SW480 (cell line): ENCODE measurements at places on chromosomes 4 and X.

- DNase-seq: peak; percentile 74
These were observed at the start of gene MBNL3 for GRCh38 chrX:132488819-132489577. Gene MBNL3 (minus strand): TSS chrX:132489038. CDS start chrX:132439611, 49,427 bp downstream.

- no peak for DNase-seq
These were observed 30.8 kb upstream of the C1GALT1C1 start for GRCh38 chrX:120660637-120661036.

DNA sequence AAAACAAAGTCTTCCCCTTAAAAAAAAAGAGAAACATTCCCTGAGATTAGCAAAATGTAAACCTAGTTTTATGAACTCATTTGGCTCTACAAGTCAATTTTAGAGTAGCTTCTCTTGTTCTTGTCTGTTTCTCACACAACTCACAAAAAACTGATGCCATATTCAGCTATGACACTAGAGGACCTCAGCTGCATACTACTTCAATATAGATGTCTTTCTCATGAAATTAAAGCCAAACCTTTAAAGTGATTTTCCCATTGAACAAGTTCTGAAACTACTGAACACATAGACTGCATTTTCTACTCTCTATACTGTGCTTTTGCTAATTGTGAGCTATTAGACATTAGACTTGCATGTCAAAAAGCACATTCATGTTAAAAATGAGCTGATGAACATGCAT lies 49.8 kb downstream of the TBCK start:
- DNase-seq: peak; percentile 27

GRCh38 chr4:2402048-2402842 lies 16.2 kb downstream of the ZFYVE28 start:
- peak; percentile 68 for DNase-seq

DNA sequence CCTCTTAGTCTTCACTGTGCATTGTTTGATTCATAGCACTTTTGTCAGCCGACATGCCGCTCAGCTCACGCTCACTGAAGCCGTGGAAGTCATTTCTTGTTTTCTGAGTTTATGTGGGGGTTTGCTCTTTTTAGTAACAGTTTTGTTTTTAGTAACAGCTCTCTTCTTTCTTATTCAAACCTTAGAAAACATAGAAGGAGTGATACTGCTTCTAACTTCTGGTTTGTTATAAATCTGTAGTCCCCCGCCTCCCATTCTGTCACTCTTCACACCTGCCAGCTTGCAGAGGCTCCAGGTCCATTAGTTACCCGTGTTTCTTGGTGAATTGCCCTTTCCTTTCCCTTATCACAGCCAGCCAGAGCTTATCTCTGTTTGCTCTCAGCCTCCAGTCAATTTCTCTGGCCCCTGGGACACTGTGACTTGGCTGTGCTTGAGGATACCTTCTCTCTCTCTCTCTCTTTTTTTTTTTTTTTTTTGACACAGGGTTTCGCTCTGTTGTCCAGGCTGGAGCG lies 50.5 kb downstream of the GRK4 start:
- DNase-seq: no peak

GRCh38 chr4:27921231-27921630 lies 1060.6 kb downstream of the STIM2 start:
- DNase-seq: no peak

GRCh38 chrX:115058276-115058675 lies 40.9 kb upstream of the IL13RA2 start:
- DNase-seq: no peak

DNA sequence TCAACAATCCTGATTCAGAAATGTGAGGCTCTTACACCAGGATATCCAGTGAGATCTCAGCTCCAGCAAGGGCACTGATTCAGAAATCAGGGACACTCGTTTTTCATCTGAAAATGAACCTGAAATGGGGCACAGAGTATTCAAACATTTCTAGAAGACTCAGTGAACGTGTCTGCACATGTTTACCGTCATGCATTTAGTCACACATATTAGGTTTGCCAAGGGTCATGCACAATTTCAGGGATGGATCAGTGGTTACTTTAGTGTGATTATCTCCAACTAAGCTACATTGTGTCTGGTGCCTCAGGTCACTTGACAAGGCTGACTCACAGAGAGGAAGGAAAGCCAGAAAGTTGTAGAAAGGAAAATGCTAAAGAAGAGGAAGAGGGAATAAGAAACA lies 33.6 kb upstream of the SPANXN2 start:
- DNase-seq: no peak

DNA sequence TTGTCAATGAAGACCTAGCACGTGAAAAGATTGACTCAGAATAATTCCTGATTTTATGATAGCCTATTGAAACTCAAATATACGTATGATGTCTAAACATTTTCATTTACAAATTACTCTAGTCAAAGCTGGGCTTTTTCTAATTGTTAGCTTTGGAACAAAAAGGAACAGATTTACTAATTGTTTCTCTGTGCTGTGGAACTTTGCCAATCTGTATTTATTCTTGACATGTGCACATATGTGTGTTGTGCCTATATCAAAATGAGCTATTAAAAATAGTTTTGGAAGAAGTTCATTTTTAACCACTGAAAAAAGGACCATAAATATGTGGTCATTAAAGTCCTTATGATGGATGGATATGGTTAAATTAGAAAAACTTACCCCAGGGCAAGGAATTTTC lies 85.4 kb upstream of the PACRGL start:
- DNase-seq: no peak

DNA sequence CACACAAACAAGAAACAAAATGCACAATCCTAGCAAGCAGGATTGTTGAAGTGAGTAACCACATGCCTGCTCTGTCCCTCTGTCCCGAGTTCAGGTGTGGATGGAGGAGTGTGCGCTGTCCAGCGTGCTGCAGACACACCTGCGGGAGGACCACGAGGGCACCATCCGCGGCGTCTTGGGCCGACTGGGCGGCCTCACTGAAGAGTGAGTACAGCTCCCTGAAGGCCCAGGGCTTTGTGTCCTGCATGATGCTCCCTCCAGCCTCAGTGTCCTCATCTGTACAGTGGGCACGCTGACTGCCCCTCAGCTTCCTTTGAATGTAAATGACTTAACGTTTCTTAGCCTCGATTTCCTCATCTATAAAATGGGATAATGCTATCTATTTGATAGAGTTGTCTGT lies 82.5 kb downstream of the EVC start:
- DNase-seq: no peak

GRCh38 chr4:11428231-11428898 lies at the start of gene HS3ST1:
Gene HS3ST1 (minus strand): TSS chr4:11428894. CDS start chr4:11400005, 28,889 bp downstream.
- peak; percentile 13 for DNase-seq

- DNase-seq: no peak
These were observed 22.5 kb downstream of the CHIC2 start for GRCh38 chr4:54041933-54042332.

GRCh38 chrX:107556967-107557366 lies 71.3 kb upstream of the PRPS1 start:
- DNase-seq: no peak

- DNase-seq: no peak
These were observed 32.8 kb downstream of the MGARP start for GRCh38 chr4:139247241-139247640.

- DNase-seq: no peak
These were observed 147.1 kb downstream of the CPEB2 start for GRCh38 chr4:15149234-15149838.

DNA sequence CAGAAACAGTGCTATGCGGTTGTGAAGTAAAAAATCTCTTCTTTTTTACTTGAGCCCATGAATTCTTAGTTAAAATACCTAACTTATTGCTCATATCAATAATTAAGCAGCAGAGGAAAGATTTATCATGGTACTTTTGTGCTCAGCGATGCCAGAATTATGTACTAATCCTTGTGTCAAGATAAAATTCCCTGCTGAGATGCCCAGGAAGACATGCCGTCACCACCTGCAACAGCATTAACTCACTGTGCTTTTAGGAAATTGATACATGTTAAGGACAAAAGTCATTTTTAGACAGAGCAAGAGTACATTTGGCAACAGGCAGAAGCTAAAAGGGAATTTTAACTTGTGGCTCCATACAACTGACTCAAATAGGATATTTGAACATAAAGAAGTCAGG lies 138.9 kb downstream of the NPNT start:
- DNase-seq: no peak

- no peak for DNase-seq
These were observed 25.9 kb upstream of the CLDN24 start for GRCh38 chr4:183348136-183348535.

GRCh38 chr4:25043548-25043947 lies 12.8 kb upstream of the LGI2 start:
- DNase-seq: no peak
